ENCODE measurements at places on chromosomes 2 and 18.

GRCh38 chr2:98016908-98017670 lies 21.3 kb upstream of the TMEM131 start:
- no peak for DNase-seq

DNA sequence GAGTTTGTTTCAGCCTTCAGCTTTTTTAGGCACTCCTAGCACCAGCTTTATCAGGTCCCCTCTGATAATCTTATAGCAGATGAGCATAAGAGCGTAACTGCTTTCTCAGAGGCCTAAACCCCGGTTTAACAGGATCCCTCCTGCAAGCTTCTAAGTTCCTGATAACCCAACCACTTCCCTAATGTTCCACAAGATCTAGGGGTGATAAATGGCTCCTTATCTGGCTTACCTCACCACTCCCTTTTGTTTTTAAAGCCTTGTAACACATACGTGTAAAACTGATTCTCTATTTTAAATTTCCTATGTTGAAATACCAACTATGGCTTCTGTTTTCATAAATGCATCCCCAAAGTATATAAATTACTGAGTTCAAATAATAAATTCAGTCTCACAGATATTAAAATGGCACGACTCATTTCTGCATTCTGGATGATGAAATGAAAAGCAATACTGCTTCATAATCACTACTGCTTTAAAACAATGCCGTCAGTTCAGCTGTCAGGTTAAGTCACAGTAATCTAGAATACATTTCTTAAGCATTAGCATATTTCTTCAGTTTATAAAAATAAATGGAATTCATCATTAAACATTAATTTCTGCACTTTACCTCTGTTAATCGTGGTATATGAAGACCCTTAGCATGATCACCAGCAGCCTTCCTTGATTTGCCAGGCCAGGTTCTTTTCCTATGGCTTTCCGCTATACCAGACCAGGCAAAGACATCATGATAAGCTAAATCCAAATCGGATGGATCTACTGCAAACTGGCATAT lies 126.3 kb downstream of the C2orf74 start:
- no peak for DNase-seq

DNA sequence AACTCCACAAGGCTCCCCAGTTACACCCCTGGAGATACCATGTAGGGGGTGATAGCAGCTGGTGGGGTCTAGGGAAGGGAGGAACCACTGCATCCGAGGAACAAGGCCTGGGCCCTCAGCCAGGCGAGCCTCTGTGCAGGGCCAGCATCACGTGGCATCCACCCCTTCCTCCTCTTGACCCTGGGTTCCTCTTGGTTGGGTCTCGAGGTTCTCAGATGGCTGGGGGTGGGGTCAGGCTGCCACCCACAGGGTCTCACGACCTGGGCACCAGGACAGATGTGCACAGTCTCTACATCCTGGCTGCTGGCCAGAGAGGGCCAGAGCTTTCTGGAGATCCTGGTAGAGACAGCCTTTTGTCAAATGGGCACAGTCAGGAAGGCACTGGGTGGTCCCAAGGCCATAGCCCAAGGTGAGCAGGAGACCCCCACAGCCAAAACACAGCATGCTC lies 10.4 kb downstream of the HS6ST1 start:
- no peak for DNase-seq

GRCh38 chr2:176132205-176133171 lies 3.0 kb downstream of the HOXD8 start:
- no peak for DNase-seq

DNA sequence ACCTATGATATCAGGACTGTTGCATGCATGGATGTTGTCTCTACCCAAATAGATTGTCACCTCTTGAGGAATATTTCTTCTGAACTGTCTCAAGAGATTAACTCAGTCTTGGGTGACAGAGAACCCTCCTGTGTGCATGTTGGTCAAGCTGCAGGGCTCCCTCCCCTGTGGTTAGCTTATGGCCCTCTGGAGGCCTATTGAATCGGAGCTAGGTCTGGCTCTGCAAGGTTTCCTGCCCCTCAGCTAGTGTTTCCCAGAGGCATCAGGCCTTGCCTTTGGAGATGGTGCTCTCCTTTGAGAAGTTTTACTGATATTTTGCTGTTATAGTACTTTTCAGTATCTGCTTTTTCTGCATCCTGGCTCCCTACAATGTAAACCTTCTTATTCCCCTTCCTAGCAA lies 769.2 kb upstream of the FAM98A start:
- DNase-seq: no peak

- DNase-seq: no peak
These were observed 28.9 kb upstream of the GALR1 start for GRCh38 chr18:77220726-77221125.

GRCh38 chr2:104432991-104433390 lies 420.9 kb upstream of the POU3F3 start:
- no peak for DNase-seq

- DNase-seq: no peak
These were observed 424.0 kb downstream of the DSC3 start for GRCh38 chr18:30618567-30618966.

DNA sequence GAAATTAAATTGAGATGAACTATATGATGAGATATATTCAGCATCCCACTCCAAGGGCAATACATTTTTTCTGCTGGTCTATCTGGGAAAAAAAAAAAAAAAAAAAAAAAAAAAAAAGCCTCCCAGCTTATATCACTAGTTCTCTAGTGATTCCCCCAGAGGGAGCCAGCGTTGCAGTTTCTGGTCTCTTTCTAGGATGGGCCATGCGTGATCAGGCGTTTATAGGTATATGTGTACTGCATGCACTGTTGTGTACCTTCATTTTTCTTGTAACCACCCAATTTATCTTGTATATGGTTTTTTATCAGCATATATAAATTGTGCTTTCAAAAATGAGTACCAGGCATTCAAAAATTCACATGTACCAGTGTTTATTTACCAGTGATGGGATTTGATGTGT lies 35.1 kb downstream of the DCDC2C start:
- peak; percentile 60 for DNase-seq

DNA sequence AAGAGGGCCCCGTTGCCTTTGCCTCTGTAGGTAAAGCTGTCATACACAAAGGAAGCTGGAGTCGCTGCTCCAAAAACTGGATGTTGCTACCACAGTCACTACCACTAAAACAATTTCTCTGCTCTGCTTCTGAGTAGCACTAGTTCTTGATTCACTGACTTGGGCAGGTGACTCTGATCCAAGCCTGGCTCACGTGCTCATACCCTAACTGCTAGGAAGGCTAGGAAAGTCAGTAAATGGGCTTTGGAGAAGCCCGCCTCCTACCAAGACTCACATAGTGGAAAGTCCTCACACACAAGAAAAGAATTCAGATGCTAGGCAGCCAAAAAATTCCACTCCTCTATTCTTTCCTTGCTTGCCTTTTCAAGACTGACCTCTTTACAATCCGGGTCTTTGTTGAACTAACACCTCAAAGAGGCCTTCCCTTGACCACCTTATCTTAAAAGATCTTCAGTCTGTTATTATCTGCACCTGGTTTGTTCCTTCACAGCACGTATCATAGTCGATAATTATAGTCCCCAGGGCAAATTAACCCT lies 11.4 kb upstream of the DYNC1I2 start:
- DNase-seq: no peak

- DNase-seq: no peak
These were observed 209.4 kb upstream of the CXCR4 start for GRCh38 chr2:136327162-136327852.

DNA sequence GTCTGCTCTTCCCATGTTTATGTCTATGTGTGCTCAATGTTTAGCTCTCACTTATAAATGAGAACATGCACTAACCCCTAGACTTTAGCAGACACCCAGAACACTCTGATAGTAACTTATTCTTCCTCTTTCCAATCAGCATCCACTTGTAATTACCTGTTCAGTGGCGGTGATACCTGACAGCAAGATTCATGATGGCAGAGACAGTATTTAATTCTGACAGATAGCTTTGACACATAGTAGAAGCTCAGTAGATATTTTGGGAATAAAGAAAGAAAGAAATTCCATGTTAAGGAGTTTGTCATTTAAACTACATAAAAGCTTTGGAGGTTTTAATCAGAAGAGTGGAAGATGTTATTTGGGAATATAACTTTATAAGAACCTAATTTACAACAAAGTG lies 171.3 kb downstream of the CDH7 start:
- no peak for DNase-seq

DNA sequence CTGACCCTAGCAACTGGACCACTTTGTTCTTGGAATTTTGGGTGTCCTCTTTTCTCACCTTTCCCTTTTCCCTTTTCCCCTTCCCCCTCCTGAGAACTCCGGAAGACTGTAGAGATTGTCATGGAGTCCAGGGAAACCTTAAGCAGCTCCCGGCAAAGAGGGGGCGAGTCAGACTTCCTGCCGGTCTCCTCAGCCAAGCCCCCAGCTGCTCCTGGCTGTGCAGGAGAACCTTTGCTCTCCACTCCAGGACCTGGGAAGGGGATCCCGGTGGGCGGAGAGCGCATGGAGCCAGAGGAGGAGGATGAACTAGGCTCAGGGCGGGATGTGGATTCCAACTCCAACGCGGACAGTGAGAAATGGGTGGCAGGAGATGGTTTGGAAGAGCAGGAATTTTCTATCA lies 20.5 kb downstream of the SETBP1 start:
- no peak for DNase-seq

- no peak for DNase-seq
These were observed 394.4 kb downstream of the NYAP2 start for GRCh38 chr2:225793736-225794550.

GRCh38 chr2:228224410-228224809 lies 42.9 kb upstream of the SPHKAP start:
- no peak for DNase-seq

DNA sequence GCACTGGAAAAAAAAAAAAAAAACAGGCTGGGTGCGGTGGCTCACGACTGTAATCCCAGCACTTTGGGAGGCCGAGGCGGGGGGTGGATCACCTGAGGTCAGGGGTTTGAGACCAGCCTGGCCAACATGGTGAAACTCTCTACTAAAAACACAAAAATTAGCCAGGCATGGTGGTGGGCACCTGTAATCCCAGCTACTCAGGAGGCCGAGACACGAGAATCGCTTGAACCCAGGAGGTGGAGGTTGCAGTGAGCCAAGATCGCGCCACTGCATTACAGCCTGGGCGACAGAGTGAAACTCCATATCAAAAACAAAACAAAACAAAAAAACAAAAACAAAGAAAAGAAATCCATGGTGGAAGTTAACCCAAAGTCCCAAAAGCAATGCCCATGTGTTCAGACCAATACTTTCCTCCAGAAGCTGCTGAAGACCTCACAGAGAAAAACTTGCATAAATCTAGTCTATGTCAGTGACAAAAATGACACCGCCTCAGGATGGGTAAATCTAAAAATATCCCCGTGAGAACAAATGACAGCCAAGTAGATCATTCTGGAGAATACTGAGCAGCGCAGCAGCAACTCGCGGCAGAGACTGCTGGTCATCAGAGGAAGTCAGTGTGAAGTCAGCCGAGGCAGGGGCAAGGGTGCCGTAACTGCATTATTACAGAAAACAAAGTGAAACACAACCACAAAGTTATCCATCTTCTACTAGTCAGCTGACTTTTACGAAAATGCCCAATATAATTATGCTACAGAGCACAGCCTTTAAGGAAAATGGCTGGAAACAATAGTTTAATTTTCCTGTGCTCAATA lies 41.0 kb downstream of the LPIN2 start:
- no peak for DNase-seq

DNA sequence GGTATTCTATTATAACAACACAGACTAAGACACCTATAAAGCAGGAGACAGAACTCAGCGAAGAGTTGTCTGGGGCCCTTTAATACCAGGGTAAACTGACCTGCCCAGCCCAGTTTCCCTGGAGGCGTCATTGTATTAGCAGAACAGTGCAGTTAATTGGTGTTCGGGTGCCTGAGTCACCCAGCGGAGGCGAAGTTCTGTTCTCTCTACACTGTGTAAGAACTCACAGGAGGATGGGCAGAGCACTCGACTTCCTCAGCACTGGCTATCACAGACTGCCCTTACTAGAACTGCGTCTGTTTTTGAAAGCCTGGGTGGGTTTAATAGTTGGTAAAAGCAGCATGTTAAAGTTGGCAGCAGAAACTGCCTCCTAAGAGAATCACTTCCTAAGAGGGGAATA lies 106.5 kb upstream of the ATP8B1 start:
- DNase-seq: peak; percentile 42

Data from RWPE1 (cell line).